ENCODE measurements at places on chromosomes 16 and 17.

DNA sequence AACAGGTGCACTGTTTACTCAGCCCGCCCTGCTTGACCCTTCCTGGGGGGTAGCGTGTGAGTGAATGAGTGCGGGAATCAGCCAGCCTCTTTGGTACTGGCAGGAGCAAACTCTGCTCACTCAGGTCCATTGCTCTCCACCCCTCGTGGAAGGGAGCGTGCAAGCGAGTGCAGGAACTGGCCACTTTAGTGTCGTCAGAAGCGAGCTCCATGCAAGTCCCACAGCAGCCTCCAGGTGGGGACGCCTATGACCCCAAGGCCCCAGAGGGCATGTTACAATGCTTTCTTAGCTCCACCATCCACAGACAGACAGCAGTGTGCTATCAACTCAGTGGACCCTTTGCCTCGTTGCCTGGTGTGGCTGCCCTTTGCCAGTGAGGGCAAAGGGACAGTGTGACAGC lies 1025.1 kb upstream of the CDH8 start:
- no peak for DNase-seq

DNA sequence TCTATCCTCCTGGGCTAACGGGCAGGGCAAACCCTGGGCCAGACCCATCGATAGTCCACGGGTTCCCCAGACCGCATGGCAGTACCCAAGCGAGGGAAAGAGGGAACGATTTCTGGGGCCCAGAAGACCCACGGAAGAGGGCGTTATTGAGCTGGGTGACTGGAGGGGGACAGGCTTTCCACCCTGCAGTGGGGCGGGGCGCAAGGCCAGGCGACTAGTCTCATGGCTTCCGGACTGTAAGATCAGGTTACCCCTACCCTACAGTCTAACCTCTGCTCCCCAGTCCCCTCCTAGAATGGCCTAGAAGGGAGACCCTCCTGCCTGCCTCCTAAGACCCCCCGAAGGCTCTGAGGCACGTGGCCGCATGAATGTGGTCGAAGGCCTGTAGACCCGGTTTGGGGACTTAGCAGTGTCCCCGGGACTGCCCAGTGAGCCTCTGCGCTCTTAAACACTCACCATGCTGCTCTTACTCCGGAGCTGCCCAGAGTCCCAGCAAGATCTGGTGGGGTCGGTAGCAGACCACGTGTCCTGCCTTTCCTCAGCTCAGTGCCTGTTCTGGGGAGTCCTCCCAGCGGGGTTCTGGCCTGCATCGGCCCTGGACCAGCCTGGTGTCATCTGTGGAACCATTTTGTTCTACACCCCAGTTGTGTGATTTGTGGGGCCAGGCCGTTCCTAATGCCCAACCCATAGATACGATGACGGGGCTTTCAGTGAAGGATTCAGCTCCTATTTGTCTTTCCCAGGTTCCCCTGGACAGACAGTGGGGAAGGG lies 13.2 kb upstream of the AURKB start:
- DNase-seq = peak; percentile 15

GRCh38 chr17:68835071-68835470 lies 120.1 kb downstream of the ABCA8 start:
- DNase-seq = no peak

- no peak for DNase-seq
Observed at GRCh38 chr16:67150833-67151396, at the start of gene B3GNT9. Gene B3GNT9, minus strand, starts transcription at chr16:67150998. Its CDS starts 513 bp downstream, at chr16:67150485.

- DNase-seq = no peak
Observed at GRCh38 chr16:88750854-88751253, 34.2 kb downstream of the PIEZO1 start.

GRCh38 chr16:25449802-25450201 lies 192.2 kb upstream of the ZKSCAN2 start:
- no peak for DNase-seq

GRCh38 chr16:48131201-48131935 lies 24.4 kb downstream of the ABCC12 start:
- no peak for DNase-seq

DNA sequence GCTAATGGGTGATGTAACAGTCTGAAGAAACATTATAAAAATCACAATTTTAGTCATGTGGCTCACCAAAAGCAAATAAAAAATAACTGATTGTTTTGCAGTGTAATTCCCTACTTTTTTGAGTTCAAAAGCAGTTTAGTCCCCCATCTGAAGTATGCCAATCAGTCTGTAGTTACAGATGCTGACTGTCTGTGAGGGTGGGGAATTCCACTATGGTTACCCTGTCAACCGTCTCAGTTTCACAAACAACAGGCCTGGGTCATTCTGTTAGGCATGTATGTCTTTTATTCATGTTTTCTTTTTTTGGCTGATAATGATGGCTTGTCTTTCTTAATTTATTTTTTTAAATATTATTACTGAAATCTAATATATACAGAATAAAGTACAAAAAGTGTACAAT lies 69.3 kb downstream of the STXBP4 start:
- no peak for DNase-seq

GRCh38 chr16:17448640-17449638 lies 21.8 kb downstream of the XYLT1 start:
- DNase-seq = no peak

- DNase-seq = no peak
Observed at GRCh38 chr16:75029854-75030253, 31.0 kb downstream of the ZNRF1 start.

- DNase-seq = no peak
Observed at GRCh38 chr17:48723423-48724250, 652 bp downstream of the PRAC2 start.

DNA sequence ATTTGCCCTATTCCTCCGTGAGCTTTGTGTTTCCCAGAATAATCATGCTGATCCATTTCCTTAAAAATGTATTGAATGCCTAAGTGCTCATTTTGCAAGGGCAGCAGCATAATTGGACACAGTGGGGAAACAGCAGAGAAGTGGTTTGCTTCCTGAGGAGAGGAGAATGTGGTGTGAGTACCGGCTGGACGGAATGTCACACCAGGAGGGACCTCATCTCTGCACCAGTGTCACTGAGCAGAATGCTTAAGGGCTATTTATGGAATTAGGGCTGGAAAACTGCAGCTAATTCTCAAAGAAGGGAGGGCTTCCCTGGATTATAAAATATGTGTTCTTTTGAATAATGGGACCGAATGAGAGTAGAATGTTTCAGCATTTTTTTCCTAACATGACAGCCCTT lies 1100.6 kb upstream of the RBFOX1 start:
- DNase-seq = no peak

GRCh38 chr16:51055434-51055833 lies 95.6 kb downstream of the SALL1 start:
- DNase-seq = no peak

GRCh38 chr17:80196652-80197051 lies 23.5 kb downstream of the SGSH start:
- no peak for DNase-seq

DNA sequence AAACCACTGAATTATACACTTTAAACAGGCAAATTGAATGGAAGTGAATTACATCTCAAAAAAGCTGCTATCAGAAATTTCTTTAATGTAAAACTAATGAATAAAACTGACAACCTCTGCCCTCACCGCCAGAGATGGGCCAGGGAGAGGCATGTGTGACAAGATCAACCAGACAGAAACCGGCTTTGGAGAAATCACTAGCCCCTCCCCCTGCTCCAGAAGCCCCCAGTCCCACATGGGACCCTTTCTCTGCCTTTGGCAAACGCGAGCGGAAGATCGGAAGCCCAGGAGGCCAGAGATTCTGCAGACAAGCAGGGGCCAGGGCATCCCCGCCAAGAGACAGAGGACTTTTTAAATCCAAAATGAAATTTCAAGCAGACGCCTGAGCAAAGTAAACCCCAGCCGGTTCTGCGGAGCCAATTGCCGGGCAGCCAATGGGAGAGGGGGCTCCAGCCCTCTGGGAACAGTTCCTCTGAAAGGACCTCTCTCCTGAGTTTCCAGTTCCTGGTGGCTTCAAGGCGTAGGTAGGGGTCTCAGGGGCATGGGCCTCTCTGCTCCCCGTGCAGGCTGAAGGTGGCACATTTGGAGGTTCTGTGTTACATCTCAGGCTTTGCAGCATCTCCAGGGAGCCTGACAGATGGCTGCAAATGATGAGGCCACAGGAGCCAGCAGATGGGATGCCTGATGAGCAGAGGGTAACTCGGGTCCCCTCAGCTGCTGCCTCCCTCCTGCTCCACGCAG lies 118.1 kb downstream of the GSG1L start:
- no peak for DNase-seq

DNA sequence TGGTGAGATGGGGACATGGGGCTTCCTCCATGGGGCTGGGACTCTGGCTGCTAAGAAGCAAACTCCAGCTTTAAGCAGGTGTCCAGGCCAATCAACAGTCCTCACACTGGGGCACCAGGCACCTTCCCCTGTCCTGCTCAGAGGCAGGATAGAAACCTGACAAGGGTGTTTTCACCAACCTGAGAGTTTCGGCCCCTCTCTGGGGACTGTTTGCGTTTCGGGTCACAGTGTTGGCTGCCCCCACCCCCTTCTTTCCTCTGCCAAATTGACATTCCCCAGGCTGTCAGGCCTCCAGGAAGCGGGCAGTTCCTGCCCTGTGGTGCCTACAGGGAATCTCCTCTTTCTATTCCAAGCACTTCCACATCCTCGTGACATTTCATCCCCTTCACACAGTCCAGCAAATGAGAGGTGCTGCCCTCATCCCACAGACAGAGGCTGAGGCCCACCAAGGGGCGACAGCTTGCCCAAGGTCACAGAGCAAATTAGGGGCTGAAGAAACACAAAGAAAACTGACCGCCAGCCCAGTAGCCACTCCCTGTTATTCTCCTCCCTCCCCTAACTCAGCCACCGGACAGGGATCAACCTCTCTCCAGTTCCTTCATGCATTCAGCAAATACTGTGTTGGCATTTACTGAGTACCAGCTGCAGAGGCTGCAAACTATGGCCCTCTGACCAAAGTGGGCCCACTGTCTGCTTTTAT lies 38.0 kb downstream of the MMP15 start:
- DNase-seq = no peak

DNA sequence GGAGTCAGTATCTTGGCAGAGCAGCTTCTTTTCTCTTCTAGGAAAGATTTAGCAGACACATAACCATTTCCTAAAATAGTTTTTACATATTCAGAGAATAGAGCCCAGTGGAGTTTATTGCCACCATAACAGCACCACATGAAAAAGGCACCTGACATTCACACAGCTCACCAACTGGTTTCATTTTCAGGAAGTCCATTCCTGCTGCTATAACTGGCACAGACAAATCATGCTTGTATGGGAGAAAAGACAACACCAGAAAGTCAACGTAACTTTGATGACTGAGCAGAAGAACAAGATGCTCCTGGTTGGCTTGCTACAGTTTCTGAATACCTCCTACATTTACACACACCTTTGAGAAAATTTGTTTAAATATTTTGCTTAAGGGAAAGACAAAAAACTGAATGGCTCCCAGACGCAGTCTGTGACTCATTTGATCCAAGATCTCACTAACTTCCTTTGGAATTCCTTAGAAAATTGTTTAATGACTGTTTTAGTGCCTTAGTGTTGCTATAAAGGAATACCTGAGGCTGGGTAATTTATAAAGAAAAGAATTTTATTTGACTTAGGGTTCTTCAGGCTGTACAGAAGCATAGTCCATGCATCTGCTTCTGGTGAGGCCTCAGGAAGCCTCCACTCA lies 1380.6 kb downstream of the CDH8 start:
- DNase-seq = no peak

- peak; percentile 50 for DNase-seq
Observed at GRCh38 chr17:48439875-48440505, 10.0 kb upstream of the SKAP1 start.

- DNase-seq = no peak
Observed at GRCh38 chr17:81566461-81567126, 14.4 kb upstream of the FAAP100 start.

DNA sequence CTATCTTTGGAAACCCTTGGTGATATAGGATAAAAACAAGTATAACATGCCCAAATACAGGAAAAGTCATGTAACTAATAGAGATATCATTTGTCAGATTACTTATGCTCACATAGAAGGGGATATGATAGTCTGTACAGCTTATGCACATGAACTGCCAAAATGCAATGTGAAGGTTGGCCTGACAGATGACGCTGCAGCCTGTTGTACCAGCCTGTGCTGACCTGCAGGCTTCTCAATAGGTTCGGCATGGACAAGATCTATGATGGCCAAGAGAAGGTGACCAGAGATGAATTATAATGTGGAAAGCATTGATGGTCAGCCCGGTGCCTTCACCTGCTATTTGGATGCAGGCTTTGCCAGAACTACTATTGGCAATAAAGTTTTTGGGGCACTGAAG lies 12.7 kb downstream of the WFIKKN2 start:
- DNase-seq = no peak

DNA sequence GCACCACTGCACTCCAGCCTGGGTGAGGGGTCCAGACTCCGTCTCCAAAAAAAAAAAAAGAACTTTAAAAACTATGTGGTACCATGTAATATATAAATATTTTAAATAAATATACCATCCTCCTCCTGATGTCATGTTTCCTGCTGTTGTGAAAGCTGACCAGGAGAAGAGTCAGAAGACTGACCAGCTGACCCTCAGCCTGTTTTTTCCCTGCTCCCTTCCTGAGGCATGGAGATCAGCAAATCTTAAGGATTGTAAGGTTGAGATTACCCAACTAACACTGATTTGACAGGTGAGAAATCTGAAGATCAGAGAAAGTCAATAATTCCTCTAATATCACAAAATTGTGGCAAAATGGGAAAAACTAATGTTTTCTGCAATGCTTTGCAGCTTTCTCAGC lies 18.1 kb downstream of the NCOR1 start:
- DNase-seq = no peak

GRCh38 chr17:72643575-72644216 lies 448.8 kb downstream of the SLC39A11 start:
- DNase-seq = no peak

GRCh38 chr17:42744283-42744805 lies 496 bp downstream of the EZH1 start:
- peak; percentile 50 for DNase-seq

GRCh38 chr17:47099451-47099986 lies 89.6 kb downstream of the CDC27 start:
- DNase-seq = no peak

DNA sequence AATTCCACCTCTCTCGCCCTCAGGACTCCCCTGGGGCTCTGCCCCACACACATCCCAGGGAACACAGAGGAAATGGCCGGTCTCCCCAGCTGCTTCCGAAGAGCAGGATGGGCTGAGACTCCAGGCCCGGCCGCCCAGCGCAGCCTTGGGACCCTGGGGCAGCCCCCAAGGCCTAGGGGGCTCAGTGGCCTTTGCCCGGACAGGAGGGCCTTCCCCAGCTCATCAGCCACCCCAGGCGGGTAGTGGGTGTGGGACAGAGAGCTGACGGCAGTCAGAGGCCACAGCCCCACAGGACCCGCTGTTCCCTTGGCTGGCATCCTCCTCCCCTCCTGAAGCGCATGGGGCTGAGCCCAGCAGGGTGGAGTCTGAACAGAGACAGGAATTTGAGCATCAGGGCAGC lies 6.2 kb upstream of the CBFA2T3 start:
- DNase-seq = no peak

- peak; percentile 92 for DNase-seq
Observed at GRCh38 chr17:28357061-28357900, at the start of gene POLDIP2. Gene POLDIP2, minus strand, starts transcription at chr17:28357527. Its CDS starts 79 bp downstream, at chr17:28357448.

DNA sequence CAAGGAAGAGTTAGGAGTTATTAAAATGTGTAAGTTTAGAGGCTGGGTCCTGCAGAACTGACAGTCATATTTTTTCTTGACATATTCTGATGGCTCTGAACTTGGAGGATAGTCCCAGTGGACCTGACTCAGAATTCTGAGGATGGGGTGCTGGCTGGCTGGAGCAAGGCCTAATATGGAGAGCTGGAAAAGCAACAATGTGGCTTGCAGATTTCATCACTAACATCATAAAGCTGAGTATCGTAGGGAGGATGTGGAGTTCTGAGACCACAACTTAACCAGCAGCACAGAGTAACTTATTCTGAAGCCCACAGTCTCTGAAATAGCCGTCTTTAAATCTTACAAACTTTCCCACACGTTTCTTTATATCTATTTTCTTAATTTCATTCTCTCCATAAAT lies 2.3 kb downstream of the KRTAP1-5 start:
- DNase-seq = no peak

- DNase-seq = no peak
Observed at GRCh38 chr16:24737391-24737871, 8.0 kb downstream of the TNRC6A start.
